ENCODE measurements at places on chromosomes 2 and 18.

DNA sequence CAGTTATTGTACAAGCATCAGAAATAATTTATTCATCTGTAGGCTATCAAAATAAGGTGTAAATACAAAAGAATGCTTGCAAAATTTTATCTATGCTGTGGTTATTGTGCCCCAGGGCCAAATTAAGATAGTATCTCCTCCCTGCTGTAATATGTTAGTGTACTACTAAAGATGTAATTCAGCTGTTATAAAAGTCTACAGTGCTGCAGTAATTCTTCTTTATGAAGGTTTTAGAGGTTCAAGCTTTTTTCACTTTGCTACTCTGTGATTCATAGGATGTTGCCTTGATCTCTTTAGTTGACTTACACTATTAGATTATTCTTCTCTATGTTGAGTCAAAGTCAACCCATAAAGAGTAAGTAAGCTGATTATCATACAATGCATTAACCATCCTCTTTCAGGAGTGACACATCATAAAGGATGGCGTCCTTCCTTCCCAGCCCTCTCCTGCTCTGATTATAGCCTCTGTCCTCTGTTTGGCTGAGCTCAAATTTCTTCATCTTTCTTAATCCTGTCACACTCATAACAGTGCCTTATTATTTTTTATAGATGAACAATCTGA is 29.3 kb upstream of the DYNAP start:
- H3K4me1 ChIP-seq: no peaks in the 10 kb centered on the region
- H3K27me3 ChIP-seq: no peaks in the 10 kb centered on the region
- H3K4me3 ChIP-seq: no peak overlapping the region
- no peak overlapping the region for H3K27ac ChIP-seq
- DNase-seq: no peak

DNA sequence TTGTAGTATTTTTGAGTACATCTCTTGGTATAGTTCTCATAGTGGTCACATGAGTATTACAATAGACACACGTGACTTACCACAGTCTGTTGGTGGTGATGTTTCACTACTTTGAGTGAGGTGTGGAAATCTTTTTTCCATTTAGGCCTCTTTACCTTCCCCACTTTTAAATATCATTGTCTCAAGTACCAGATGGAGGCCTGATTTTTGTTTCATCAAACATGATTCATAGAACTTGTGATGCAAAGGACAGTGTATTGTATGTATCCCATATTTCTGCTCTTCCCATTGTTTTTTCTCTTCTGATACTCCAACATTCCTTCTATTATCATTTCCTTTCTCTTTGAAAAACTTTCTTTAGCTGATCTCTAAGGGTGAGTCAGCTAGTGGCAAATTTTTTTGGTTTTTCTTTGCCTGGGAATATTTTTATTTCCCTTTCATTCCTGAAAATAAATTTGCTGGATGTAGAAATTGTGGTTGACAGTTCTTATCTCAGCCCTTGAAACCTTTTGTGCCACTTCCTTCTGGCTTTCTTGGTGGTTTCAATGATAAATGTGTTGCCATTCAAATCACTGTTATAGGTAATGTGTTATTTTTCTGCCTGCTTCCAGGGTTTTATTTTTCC is 32.8 kb downstream of the RFX8 start:
- no peaks in the 10 kb centered on the region for H3K4me1 ChIP-seq
- no peaks in the 10 kb centered on the region for H3K36me3 ChIP-seq
- H3K27ac ChIP-seq: no peak overlapping the region
- no peak for DNase-seq
- no peaks in the 10 kb centered on the region for H3K27me3 ChIP-seq

GRCh38 chr18:74861154-74861553 is 263.5 kb downstream of the ZNF407 start:
- peaks cover 19% of the 10 kb centered on the region for H3K4me1 ChIP-seq
- DNase-seq: no peak
- H3K27ac ChIP-seq: peak overlapping the region; percentile 29
- H3K4me3 ChIP-seq: no peak overlapping the region
- H3K27me3 ChIP-seq: no peaks in the 10 kb centered on the region
- H3K36me3 ChIP-seq: no peaks in the 10 kb centered on the region

DNA sequence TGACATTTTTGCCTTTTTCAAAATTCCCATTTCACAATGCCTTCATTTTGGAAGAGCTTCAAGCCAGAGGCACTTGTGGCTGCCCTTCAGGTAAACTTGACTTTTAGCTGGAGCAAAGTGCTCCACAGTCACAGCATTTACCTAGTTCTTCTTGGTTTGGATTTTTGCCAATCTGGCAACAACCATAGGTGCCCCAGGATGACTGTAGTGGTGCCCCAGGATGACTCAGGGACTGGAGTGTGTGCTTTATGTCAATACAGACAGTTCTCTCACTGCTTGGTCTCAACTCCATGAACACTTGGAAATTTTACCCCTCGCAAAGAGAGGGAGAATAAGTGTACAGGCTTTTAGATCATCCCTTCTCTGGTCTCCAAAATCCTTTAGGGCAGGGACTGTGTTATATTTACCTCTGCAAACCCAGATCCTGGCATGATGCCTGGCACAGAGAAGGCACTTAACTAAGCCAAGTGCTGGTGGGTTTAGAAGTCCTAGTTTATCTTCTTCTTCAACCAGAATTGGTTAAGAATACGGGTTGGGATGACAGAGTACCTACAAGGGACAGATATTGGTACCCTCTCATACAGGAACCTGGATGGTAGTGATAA is 15.3 kb upstream of the PTPN4 start:
- H3K4me1 ChIP-seq: peaks cover 20% of the 10 kb centered on the region
- no peaks in the 10 kb centered on the region for H3K27me3 ChIP-seq
- no peaks in the 10 kb centered on the region for H3K36me3 ChIP-seq
- no peak overlapping the region for H3K27ac ChIP-seq

DNA sequence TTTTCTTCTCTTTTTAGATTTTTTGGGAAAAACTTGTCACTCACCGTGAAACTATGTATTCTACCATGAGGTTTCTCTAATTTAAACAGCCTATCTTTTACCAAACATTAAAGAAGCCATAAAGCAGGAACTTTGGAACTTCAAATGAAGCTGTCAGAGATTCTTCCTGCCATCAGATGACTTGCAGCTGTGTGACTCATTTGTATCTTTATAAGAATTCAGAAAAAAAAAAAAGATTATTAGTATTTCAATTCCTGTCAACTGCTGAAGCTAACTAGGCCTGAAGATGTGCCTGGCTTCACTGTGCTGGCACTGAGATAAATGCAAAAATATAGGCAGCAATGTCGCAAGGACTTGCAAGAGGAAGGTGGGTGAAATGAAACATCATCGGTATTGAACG is 1399.1 kb upstream of the PIK3C3 start:
- no peak overlapping the region for H3K4me3 ChIP-seq
- H3K27me3 ChIP-seq: no peaks in the 10 kb centered on the region
- no peaks in the 10 kb centered on the region for H3K4me1 ChIP-seq

DNA sequence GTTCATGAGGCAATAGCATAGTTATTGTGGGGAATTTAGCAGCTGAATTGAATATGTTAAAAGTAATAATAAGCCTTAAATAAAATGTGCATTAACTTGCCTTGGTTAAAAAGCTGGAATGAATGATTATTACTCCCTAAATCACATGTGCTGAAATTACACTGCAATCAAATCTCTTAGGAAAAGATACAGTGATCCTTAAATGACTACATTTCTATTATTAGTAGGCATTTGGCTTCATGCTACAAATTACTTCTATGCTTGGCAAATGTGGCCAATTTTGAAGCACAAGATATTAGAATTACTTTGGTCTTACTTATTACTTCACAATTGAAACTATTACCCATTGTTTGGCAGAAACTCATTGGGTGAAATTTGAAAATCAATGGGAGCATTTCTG is 5.4 kb downstream of the RND3 start:
- no peaks in the 10 kb centered on the region for H3K36me3 ChIP-seq
- H3K4me1 ChIP-seq: peaks cover 68% of the 10 kb centered on the region
- H3K4me3 ChIP-seq: no peak overlapping the region
- H3K27ac ChIP-seq: peak overlapping the region; percentile 60

GRCh38 chr2:85974390-85974789 is 85.6 kb upstream of the ST3GAL5 start:
- no peak for DNase-seq
- no peaks in the 10 kb centered on the region for H3K36me3 ChIP-seq
- H3K27ac ChIP-seq: no peak overlapping the region
